Pulmonary artery endothelial cell (primary cell): ENCODE measurements at places on chromosomes 7 and 10.

- no peak for DNase-seq
Observed at GRCh38 chr10:154348-154747, 19.1 kb downstream of the ZMYND11 start.

DNA sequence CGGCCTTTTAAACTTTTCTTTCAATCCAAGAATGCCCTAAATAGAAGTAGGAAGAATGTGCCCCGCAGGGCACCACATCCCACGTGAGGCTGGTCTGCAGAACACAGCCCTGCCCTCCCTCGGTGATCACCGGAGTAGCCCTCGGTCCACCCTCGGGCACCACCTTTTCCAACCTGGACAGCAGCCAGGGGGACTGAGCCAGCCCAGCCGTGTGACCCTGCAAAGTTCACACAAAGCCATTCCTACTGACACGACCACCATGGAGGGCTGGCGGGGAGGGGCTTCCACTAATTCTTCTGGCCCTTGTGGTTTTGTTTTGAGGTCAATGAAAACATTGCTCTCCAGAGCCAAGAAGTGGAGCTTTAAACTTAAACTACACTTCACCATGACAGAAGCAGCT lies 132.2 kb downstream of the TCERG1L start:
- no peak for DNase-seq

DNA sequence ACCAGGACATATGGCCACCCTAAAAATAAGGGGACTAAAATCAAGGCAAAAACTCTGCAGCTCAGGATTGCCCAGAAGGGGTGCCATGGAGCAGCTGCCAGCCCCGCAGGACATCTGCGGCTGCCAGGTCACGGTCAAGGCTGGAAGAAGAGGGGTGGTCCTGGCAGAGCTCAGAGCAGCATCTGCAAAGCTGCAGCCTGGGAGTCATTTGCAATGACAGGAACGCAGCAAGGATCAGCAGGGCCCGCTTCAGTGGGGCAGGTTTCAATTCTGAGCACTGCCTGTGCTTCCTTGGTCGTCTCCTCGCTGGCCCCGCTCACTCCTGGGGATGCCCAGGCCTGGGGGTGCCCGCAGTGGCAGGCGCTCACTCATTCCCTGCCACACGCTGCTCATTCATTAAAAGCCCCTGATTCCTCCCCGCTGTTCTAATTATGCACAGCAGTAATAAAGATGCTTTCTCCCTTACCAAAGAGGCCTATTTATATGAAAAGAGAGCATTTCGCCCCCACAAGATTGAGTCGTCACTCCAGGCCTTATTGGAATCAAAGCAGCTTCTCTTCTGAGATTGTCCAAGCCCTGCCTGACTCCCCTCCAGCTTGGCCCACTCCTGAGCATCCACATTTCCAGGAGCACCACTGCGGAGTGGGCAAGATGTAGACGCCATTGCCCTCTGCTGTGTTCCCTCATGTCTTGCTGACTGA lies 4.6 kb downstream of the HSPA12A start:
- DNase-seq, result no peak

DNA sequence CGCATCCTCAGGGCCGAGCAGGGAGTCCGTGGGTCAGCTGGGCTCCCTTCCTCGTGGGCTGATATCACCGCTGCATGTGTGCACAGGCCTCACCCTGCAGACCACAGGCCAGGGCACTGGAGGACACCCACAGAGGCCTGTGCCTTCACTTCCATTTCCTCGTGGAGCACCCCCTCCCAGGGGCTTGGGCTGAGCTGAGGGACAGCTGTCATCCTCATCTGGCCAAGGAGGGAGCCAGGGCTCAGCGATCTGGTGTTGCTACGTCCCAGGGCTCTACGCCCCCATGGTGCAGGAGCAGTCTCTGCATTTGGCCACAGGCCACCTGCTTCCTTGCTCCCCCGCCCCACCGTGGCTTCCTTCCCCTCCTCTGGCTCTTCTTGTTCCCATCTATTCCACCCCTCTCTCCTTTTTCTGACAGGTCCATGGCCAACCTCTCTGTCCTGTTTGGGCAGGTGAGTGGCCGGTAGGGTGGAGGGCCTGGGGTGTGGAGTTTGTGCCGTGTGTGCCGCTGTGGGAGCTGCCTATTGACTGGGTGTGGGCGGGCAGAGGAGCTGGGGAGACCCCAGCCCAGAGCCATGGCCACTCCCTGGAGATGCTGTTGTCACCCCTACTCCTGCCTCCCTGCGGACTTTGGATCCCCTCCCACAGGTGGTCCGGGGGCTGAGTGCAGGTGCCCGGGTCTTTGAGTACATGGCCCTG lies 8.3 kb upstream of the ASIC3 start:
- DNase-seq, result no peak

DNA sequence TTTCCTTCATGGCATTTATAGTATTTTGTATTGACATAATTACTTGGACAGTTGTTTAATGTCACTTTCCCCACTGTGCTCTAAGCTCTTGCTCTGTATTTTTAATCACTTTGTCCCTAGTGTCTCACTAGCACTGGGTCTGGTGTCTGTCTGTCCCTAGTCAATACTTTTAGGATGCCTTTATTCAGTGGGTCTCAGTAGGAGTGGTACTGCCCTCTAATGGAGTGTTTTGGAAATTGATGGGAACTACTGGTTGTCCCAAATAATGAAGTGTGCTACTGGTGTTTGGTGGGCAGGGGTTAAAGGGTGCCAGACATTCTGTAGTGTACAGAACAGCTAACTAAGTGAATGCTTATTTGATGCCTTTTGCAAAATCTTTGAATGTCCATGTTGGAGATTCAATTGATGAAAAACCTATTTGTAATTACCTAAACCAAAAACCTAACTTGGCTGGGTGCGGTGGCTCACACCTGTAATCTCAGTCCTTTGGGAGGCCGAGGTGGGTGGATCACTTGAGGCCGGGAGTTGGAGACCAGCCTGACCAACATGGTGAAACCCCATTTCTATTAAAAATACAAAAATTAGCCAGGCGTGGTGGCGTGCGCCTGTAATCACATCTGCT lies 33.3 kb downstream of the CDK14 start:
- DNase-seq, result no peak

DNA sequence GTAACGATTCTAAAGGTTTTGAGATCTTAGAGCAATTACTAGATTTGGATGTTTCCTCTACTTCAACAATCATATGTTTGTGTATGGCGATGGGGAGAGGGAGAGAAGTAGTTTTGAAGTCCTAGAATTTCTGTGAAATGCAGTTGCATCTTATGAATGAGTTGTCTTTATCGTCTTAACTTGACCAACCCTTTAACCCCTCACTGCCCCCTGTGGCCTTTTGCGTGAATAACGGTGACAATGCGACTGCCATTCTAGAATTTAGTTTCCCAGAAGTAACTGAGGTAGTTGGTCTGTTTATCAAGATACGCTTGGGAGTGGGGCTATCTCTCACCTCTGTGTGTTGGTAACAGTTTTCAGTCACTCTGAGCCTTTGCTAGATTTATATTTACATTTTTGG lies 204.6 kb downstream of the HDAC9 start:
- DNase-seq, result no peak

GRCh38 chr7:81924494-81924893 lies 154.6 kb upstream of the HGF start:
- no peak for DNase-seq

GRCh38 chr10:58201704-58202103 lies 66.0 kb downstream of the IPMK start:
- DNase-seq, result no peak

GRCh38 chr7:30995536-30995935 lies 31.8 kb downstream of the GHRHR start:
- no peak for DNase-seq

- DNase-seq, result no peak
Observed at GRCh38 chr10:78540355-78541076, 506.9 kb downstream of the RPS24 start.

DNA sequence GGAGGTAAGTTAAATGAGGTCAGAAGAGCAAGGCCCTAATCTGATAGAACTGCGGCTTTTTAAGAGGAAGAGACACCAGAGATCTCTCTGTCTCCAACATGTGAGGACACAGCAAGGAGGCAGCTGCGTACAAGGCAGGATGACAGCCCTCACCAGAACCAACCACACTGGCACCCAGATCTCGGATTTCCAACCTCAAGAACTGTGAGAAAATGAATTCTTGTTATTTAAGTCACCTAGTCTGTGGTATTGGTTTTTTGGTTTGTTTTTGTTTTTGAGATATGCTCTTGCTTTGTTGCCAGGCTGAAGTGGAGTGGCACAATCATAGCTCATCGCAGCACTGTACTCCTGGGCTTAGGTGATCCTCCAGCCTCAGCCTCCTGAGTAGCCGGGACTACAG lies 127.2 kb downstream of the DLG5 start:
- DNase-seq, result no peak

- DNase-seq, result no peak
Observed at GRCh38 chr10:53619671-53620070, 847.1 kb upstream of the MBL2 start.

DNA sequence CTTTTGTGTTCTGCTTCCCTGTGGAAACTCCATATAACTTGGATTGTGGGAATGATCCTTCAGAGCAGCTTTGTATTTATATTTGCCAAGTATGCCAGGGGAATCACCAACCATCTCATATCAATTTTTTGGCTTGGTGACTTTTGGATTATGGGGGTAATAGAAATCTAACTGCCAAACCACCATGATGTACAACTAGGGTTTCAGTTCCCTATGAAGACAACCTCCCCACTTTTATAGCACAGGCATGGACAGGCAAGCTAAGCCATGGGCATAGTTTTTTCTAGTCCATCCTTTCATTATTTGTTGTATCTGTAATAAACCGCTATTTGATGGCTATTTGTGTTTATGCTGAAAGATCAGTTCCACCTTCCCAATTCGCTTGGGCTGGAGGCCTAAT lies 17.7 kb downstream of the NPY start:
- no peak for DNase-seq
